ENCODE measurements at places on chromosomes 4 and X. TPM values are rescaled to one million over a fixed set of nuclear protein-coding genes. Genes with fewer than 3 reads are reported as not detected.

Gene CTAG1A
- polyA plus RNA-seq: not detected

Gene GABRE
- 10.8 TPM for polyA plus RNA-seq

GRCh38 chr4:72388521-72388920 lies 180.5 kb downstream of the ADAMTS3 start:
- no peak for DNase-seq

- DNase-seq: peak; percentile 8
These were observed 104.1 kb downstream of the KLHL4 start for GRCh38 chrX:87621697-87622096.

- peak; percentile 49 for DNase-seq
These were observed 72.2 kb upstream of the RBPJ start for GRCh38 chr4:26248647-26249046.

Gene RTL9
- polyA plus RNA-seq: 0.27 TPM

GRCh38 chr4:16117164-16117563 lies 33.3 kb upstream of the PROM1 start:
- no peak for DNase-seq

- no peak for DNase-seq
These were observed 16.6 kb downstream of the SOWAHB start for GRCh38 chr4:76881375-76881774.

GRCh38 chr4:173270312-173271027 lies 63.7 kb downstream of the HMGB2 start:
- DNase-seq: no peak

- DNase-seq: no peak
These were observed 31.9 kb upstream of the CLTRN start for GRCh38 chrX:15696516-15696915.

DNA sequence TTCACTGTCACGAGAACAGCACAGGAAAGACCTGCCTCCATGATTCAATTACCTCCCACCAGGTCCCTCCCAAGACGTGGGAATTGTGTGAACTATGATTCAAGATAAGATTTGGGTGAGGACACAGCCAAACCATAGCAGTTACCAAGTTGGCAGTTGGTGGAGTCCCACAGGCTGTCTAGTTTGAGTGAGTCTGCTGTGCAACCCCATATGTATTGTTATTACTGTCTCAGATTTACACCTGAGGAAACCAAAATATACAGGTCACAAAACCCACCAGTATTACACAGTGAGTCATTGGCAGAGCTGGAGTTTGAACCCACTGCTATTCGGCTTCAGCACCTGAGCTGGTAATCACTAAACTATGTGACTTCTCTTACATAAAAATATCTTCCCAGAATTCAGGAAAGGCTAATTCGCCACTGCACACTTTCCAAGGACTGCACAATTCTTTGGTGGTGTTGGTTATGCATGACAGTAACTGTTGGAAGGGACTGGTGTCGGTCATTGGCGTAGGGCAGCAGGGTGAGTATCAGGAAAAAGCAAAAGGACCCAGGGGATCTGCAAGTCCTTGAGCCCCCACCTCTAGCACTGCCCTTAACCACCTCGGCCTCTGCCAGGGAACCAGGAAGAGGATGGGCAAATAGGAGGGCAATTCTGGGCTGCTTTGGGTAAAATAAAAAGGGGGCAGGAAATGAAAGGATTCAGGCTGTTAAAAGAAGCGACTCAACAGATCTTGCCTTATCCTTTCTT lies 110.1 kb downstream of the USP46 start:
- DNase-seq: no peak

Gene MAGEB10
- not detected for polyA plus RNA-seq

Gene AKAP4
- polyA plus RNA-seq: 0.08 TPM

GRCh38 chr4:188296331-188296730 lies 157.1 kb downstream of the TRIML1 start:
- DNase-seq: no peak

- no peak for DNase-seq
These were observed 133.9 kb downstream of the AFAP1 start for GRCh38 chr4:7805533-7806337.

DNA sequence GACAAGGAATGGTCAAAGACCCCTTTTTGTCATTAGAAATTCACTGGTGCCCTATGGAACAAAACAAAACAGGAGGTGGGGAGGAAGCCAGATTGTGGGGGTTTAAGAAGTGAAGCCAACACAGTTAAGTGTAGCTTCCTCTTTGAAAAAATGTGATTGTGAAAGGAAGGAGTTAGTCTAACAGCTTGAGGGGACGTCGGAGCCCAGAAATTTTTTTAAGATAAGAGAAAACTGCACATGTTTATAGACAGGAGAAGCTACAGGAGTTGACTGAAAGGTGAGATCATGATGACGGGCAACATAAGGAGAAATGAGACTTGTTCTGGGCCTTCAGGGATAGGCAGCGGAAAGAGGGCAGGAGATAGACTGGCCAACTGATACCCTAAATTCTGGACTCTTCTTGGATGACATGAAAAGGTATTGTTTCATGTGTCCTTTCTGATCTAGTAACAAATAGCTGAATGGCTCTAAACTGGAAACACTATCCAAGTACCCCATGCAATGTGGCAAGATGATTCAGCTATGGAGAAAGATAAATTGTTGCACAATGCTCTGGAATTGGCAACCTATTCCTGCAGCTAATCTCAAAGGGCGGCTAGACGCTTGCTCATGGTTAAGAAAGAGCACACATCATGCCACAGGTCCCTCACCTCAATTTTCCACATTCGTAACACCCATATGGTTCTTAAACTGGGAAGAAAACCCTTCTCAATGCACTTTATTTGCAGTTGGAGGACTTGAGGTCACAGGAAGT lies 3.7 kb upstream of the HDAC8 start:
- no peak for DNase-seq

Gene LONRF3
- polyA plus RNA-seq: 0.94 TPM

GRCh38 chrX:68947882-68948605 lies 119.2 kb downstream of the EFNB1 start:
- DNase-seq: no peak

Gene AREG
- polyA plus RNA-seq: not detected

DNA sequence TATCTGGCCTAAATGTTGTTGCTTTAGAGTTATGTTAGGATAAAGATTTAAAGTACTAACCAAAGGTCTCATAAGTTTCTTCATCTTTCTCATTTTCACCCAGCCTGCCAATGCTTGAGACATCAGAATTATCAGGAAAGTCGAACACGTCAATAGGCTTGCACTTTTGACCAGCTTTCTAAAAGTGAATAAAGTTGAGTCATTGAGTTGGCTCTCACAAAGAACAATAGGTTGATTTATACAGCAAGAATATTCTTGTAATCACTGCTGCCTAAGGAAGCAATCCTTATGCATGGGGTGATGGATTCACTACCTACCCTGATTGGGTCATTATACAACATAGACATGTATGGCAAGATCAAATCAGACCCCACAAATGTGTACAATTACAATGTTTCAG lies 5.0 kb downstream of the CENPU start:
- no peak for DNase-seq

DNA sequence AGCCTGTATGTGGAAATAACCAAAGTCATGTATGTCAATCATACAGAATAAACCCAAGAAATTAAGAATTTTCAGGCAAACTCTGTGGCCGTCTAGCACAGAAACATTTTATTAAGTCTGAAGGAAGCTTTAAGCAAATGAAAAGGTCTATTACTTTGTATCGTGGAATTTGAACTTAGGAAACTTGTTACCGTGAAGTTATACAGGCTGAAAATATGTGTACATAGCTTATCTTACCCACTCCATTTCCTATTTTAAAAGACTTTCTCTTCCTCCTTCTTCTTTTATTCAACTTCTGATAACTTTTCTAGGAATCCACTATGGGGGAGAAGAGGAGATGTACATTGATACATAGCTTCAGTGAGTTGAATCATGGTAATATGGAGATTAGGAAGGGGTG lies 108.3 kb downstream of the AGTR2 start:
- DNase-seq: no peak

DNA sequence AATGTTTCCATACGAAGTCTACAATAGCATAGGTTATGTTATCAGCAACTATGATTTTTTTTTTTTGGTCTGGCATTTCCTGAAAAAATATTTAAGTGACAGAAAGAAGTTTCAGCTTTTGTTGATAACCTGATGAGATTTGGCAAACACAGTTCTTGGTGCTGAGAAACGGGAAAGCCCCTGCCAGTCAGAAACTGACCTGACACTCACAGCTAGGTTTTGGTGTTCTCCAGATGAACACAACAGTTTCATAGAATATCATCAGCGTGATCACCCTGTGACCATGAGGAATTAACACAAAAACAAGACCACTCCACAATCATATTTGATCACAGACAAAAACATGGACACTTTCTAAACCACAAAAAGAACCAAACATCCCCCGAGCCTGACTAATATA lies 152.5 kb upstream of the DCAF8L1 start:
- DNase-seq: no peak

DNA sequence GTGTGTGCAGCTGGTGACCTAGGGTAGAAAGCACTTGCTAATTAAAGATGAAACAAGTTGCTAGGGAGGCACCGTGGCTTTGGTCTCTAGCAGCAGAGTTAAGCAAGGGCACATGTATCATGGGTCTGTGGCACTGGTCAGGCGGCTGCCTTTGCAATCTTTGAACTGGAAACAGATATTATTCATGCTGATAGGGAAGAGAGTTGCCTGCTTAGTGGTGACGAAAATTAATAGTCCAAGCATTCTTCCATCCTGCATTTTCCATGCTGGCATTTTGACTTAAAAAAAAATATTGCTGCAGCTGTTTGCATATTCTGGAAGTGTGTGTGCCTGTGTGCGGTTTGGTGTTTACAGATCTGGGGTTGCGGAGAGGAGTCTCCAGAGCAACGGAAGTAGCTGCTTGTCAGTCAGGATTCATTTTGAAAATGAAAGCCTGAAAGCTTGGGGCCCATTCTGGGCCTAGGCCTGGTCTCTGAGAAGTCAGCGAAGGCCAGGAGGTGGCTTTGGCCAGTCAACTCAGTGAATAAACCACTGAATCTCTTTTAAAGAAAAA lies 2.3 kb upstream of the SOWAHD start:
- no peak for DNase-seq

DNA sequence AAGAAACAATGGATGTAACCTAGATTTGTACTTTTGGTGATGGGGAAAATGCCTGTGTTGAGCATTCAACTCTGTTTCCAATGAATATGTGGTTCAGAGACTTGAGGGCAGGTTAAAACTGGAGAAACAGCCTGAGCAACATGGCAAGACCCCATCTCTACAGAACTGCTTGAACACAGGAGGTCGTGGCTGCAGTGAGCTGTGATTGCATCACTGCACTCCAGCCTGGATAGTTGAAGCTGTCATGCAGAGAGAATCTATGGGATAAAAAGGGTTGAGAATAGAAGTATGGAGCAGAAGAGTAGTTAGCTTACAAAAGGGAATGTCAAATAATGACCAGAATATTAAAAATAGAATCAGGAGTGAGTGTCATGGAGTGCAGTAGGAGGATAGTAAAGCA lies 134.8 kb upstream of the PDE5A start:
- DNase-seq: no peak

DNA sequence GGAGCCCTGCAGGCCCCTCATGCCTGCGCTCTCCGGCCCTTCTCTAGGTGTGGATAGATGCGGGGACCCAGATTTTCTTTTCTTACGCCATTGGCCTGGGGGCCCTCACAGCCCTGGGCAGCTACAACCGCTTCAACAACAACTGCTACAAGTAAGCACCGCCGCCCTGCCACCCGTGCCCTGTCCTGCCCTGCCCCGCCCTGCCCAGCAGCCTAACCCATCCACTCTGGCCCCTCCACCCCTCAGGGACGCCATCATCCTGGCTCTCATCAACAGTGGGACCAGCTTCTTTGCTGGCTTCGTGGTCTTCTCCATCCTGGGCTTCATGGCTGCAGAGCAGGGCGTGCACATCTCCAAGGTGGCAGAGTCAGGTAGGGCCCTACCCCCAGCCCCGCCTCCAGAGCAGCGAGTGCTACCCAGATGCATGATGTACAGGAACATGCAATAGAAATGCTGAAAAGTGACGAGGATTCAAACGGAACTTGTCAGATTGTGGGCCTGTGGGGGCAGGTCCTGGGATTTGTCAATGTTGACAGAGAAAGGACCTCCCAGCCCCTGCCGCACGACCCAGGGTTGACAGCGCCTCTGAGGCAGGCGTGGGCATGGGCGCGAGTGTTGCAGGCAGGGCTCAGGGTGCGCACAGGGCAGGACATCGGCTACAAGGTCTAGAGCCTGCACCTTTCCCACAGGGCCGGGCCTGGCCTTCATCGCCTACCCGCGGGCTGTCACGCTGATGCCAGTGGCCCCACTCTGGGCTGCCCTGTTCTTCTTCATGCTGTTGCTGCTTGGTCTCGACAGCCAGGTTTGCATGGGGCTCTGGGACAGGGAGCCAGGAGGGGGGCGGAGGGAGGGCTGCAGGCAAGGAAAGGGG lies 5.7 kb downstream of the SLC6A8 start:
- DNase-seq: no peak

DNA sequence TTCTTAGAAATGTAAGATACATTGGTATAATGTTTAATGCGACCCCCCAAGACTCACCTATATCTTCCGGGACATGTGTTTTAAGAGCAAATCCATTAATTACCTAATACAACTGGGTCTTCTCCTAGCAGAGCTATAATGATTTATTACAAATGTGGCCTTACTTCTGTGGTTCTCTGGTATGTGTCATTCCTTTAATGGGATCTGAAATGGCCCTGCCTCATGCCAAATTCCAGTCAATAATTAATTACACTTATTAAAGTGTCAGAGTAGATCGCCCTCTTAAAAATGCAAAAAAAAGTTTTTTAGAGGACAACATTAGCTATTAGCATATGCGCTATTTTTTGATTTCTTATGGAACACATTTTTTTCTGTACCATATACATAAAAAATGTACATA lies 17.0 kb downstream of the HPSE start:
- DNase-seq: no peak

DNA sequence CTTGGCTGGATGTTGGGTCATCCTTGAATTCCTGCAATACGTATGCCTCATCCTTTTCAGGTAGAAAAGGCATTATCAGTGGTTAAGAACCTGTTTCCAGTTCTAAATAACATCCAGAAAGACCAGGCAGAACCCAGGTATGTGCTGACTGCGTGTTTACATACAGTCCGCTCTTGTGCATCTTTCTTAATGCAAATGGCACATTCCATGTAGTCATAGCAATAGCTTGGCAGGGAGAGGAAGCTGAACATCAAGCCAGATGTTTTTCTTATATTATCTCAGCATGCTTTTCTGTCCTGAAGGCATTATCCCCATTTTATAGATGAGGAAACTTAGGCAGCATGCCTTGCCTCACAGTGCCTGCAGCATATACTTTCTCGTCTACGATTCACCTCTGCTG lies 2.1 kb downstream of the DCLK2 start:
- DNase-seq: no peak

GRCh38 chrX:23908219-23909004 lies 606 bp downstream of the CXorf58 start:
- DNase-seq: no peak

Gene MTTP
- polyA plus RNA-seq: 17.4 TPM

Gene CNKSR2
- polyA plus RNA-seq: 1.5 TPM

Gene TRO
- polyA plus RNA-seq: 111 TPM

Gene IL3RA
- 11.2 TPM for polyA plus RNA-seq

Gene COL25A1
- polyA plus RNA-seq: 23.9 TPM
